Stimulated activated CD8-positive, alpha-beta memory T cell treated with anti-CD3 and anti-CD28 coated beads, Interleukin-2, amount 100 ng/mL, for 1 hour (primary cell): ENCODE measurements at places on chromosomes 3 and 15.

DNA sequence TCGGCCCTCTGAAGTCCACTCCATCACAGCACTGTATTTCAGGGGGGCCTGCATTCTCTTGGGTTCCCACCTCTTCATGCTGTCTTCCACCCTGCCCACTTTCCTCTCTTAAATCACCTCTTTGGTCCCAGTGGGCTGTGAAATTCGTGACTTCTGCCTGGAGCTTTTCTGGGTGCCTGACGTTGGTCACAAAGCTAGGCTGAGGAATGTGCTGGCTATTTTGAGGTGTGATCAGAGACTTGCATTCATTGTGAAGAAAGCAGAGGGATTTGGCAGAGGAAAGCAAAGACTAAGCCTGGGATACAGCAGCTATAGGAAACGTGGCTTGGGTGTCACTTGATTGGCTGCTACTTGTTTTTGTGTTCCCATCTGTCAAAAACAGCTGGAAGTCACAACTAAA lies 202.5 kb downstream of the SATB1 start:
- DNase-seq = no peak

DNA sequence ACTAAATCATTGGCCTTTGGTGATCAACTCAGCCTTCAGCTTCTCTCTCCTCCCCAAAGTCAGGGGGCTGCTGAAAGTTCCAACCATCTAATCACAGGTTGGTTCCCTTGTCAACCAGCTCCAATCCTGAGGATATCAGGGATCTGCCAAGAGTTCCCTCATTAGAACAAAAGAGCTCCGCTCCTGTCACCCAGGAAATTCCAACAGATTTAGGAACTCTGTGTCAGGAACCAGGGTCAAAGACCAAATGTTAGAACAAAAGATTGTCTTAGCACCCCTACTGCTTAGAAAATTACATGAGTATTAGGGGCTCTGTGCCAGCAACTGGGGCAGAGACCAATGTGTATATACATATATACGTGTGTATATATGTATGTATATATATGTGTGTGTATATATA lies 32.3 kb upstream of the RAB7A start:
- no peak for DNase-seq

- no peak for DNase-seq
These were observed 41.9 kb upstream of the PLXND1 start for GRCh38 chr3:129648391-129648790.

DNA sequence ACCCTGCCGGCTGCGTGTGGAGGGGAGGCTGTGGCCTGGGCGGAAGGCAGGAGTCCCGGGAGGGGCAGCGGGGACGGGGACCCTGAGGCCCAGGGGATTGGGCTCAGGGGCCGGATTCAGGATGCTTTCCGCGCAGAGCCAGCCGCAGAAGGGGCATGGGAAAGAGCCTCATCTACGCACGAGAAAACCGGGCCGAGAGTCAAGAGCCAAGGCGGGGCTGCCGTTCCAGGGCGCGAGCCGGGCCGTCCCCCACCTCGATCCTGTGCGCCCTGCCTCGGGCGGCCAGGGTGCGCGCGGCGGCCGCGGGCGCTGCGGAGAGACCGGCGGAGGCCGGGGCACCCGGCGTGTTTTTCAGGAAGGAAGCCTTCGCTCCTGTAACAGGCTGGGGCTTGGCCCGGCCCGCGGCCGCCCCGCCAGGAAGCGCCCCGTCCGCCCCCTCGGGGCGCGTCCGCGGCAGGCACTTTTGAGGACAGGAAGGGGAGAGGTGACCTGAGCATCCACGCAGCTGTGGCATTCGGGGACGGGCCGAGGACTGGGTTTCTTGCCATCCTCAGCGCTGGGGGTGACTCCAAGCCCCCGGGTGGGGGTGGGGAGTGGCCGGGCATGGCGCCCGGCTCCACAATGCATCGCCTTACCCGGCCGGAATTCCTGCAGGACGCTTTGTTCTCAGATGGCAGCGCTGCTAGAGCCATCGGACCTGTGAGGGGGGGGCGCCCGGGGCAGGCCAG lies 62.3 kb upstream of the GATA2 start:
- no peak for DNase-seq

DNA sequence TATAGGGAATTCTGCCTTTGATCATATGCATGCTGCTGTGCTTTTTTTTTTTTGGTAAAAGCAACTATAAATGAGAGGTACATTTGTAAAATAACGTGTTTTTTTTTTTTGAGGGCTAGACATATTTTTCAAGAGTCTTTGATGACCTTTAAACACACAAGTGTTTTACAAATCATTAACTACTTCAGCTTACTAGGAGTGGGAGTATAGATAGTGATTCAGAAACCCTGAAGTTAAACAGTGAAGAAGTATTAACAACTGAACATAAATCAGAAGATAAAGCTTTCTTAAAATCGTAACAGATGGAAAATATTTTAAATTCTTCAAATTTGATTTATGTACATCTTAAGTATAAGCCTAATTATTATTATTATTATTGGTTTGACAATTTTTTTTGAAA lies 2.9 kb upstream of the GMNC start:
- DNase-seq = no peak

DNA sequence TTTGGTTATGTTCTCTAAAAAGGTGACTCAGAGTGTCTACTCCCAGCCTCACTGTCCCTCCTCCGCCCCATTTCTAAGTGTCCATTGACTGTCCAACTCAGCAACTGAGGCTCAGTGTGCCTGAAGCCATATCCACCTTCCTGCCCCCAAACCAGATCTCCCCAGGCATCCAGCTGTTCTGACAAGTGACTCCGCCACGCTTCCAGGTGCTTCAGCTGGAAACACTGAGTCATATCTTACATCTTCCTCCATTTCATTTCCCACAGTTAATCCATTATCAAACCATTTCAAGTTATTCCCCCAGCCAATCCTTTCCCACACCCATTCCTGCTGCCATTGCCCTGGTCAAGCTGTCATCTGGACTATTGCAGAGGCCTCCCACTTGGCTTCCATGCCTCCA lies 17.1 kb downstream of the MAGEF1 start:
- DNase-seq = no peak

GRCh38 chr15:68681836-68682235 lies 103.0 kb downstream of the CORO2B start:
- DNase-seq = no peak

GRCh38 chr15:48190932-48191573 lies 412 bp upstream of the CTXN2 start:
- DNase-seq = no peak

DNA sequence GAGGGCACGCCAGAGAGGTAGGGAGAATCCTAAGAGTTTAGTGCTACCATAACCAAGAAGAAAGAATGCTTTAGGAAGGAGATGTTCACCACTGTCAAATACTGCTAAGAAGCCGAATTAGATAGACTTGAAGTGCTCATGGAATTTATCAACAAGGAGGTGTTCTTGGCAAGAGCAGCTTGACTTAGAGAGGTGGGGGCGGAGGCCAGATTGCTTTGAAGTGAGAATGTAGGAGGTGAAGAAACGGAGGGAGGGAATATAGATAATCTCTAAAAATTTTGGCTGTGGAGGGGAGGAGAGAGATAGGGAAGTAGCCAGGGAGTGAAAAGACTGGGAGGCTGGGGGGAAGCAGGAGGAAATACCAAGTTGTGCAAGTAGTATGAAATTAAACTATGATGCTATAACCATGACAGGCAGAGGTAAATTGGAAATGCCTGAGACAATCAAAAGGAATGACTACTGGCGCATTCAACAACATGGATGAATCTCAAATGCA lies 35.5 kb downstream of the GADL1 start:
- DNase-seq = no peak

GRCh38 chr15:63597821-63598220 lies 634 bp downstream of the FBXL22 start:
- DNase-seq = no peak

- DNase-seq = no peak
These were observed 25.8 kb upstream of the GOLGA6C start for GRCh38 chr15:75232252-75232813.

- no peak for DNase-seq
These were observed 32.0 kb downstream of the LSAMP start for GRCh38 chr3:116413319-116413718.

DNA sequence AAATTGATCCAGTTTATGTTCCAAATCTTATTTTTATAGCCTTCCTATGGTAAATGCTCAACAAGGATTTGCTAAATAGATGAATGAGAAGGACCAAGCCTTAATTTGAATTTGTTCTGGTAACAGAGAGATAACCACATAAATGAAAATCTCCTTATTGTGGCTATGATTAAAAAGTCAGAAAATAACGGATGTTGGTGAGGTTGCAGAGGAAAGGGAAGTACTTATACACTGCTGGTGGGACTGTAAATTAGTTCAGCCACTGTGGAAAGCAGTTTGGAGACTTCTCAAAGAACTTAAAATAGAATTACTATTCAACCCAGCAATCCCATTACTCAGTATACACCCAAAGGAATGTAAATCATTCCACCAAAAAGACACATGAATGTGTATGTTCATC lies 26.2 kb downstream of the AAGAB start:
- DNase-seq = no peak
